Activated CD8-positive, alpha-beta memory T cell treated with anti-CD3 and anti-CD28 coated beads, Interleukin-2, amount 50 U/mL, for 4 hours (primary cell): ENCODE measurements at places on chromosomes 11 and 22.
A peak's percentile ranks its signal among the peaks of the same experiment; 100 is the strongest.

DNA sequence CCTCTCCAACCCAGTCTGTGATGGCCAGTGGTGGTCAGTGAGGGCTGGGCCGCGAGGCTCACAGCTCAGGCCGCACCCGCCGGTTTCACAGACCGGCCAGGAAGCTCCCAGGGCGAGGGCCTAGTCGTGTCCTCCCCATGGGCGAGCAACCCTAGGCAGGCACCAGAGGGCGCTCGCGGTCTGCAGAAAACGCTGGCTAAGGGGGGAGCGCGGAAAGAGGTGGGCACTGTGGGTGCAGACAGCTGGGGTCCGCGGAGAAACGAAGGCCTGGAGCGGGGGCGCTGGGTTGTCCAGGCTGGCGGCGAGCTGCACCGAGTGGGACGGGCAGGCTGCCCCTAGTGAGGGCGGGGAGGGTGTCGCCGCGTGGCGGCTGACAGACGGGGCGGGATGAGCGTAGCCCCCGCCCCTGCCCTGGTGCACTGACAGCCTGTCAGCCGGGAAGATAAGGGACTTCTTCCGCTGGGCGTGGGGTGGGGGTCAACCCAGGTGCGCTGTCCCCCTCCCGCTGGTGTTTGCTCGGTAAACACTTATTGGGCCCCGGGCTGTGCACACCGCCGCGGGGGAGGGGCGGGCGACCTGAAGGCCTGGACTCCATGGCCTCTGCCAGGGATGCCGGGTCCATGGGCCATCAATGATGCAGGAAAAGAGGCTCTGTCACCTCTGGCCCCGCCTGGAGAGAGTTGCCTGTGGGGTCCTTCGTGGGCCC lies 7.5 kb downstream of the GP1BB start:
- peak; percentile 91 for DNase-seq

- no peak for DNase-seq
Observed at GRCh38 chr11:11095831-11096723, 238.2 kb upstream of the ZBED5 start.

DNA sequence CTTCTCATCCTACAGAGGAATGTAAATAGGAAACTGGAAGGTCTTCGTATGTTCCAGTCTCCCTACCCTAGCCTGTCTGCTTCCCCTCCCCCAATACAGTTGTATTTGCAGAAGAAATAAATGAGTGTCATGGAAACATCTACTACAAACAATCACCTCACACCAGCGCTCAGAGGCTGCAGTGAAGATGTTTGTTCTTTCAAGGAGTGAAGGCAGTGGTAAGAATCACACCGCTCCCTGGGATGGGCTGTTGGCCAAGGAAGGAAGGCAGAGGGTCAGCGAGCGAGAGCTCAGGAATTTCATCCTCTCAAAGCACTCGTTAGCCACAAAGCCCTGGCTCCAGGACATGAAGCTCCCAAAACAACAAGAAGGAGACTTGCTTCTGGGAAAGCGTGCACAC lies 1.1 kb upstream of the IGSF9B start:
- DNase-seq = no peak

DNA sequence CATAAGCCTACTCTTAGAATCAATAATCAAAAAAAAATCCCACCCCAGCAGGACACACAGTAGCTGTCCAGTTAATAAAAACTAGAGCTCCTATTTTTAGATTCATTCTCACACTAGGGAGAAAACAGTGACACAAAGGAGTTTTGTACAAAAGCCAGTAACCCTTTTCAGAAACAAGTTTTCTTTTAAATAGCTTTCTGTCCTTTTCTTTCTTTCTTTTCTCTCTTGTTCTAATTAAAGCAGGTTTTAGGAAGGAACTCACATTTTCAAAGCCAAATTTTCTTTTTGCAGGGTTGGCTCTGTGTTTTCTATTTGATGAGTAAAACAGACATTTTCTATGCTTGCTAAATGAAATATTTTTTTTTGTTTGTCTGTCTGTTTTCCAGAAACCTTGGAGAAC lies 1390.7 kb downstream of the FAM181B start:
- DNase-seq = no peak

DNA sequence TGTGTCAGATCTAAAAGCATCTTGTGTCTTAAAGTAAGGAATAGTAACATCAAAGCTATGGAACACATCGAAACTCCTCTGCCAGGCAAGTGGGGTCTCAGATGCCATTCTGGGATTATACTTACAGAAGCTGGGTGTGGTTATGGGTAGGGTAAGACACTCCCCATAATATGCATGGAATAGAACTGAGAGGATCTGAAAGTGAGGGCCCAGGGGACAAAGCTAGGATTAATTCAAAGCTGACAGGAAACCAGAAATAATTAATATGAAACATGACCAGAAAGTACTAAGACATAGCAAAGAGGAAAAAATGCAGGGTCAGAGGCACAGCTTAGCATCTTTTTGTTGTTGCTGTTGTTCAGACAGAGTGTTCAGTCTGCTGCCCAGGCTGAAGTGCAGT lies 40.2 kb upstream of the EED start:
- DNase-seq = no peak

DNA sequence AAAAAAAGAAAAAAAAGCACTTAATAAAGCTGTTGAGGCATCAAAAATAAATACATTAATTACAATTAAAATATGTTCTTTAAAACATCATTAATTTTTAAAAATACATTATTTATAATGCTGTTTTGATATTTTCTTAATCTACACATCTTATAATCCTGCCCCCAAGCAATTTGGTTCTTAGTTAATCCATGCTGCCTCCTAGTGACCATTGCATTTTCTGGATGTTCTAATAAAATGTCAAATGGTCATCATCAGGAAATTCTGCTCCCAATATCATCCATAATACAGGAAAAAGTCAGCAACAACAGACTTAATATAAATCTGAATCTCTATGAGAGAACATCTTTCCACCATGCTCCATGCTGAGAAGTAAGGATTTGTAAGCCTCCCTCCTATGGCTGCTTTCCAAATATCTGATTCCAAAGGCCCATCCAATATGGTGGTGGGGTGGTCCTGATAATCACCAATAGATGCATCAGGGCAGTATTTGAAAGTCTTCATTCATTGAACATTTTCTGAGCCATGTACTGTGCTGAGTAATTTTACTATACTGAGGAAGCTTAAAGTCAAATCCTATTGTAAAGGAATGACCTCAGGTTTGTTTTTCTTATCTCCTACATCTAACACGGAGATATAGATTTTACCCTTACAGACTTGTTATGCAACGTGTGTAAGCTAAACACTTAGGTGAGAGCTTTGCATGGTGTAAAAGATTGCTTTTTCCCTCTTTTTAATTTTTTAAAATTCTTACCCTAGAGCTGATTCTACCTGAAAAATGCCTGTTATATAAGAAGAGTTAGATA lies 124.7 kb upstream of the BMAL1 start:
- DNase-seq = no peak

GRCh38 chr11:125079151-125079877 lies 16.2 kb downstream of the SLC37A2 start:
- DNase-seq = no peak

- no peak for DNase-seq
Observed at GRCh38 chr11:116137753-116138152, 633.5 kb upstream of the CADM1 start.

DNA sequence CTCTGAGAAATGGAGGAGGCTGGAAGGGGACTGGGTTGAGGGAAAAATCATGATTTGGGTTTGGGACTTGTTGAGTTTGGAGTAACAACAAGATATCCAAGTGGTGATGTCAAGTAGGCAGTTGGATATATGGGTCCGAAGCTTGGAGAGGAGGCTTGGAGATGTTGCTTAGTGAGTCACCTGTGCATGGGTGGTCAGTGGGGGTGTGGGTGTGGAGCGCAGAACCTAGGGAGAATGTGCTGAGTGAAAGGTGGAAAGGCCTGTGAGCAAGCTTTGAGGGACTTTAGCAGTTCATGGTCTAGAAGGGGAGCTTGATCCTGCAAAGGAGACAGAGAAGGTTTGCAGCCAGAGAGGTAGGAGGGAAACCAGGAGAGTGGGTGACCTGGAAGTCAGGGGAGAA lies 38.2 kb downstream of the PRDM11 start:
- DNase-seq = no peak

DNA sequence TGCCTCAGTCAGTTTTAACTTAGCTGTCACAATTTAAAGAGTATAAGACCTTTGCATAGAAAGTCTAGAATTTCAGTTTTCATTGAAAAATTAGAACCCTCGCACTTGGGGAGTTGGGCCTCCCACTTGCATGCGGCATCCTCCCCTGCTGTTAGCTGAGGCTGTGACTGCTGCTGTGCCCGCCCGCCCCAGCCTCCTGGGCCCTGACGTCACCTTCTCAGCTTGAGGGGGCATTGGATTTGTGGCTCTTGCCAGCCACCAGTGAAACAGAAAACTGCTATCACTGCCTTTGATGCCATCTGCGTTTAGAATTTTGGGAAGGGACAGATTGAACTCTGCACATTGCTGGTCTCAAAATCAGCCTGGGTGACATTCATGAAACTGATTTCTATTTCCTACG lies 108.7 kb downstream of the CTTN start:
- DNase-seq = no peak

- DNase-seq = peak; percentile 13
Observed at GRCh38 chr22:23067023-23067650, 3.2 kb upstream of the GNAZ start.

GRCh38 chr22:20966883-20967696 lies at the start of gene AIFM3:
TSS of gene AIFM3 (plus strand) at chr22:20967255. CDS start at chr22:20967945, 690 bp downstream.
- DNase-seq = no peak

DNA sequence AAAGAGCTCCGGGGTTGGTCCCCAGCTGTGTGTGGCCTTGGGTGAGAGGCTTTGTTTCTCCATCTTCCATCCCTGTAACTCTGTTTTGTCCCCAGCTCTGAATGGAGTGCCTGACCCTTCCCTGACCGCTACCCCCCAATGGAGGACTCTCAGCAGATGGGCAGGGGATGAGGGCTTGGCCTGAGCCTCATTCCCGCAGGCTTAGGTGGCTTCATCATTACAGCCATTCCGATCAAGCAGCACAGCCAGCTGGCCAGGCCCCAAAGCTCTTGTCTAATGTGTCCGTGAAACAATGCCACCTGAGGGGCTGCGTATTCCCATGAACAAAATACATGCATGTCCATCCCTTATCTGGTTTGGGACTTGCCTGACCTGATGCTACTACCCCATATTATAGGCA lies 3.9 kb upstream of the CDC42EP2 start:
- no peak for DNase-seq

DNA sequence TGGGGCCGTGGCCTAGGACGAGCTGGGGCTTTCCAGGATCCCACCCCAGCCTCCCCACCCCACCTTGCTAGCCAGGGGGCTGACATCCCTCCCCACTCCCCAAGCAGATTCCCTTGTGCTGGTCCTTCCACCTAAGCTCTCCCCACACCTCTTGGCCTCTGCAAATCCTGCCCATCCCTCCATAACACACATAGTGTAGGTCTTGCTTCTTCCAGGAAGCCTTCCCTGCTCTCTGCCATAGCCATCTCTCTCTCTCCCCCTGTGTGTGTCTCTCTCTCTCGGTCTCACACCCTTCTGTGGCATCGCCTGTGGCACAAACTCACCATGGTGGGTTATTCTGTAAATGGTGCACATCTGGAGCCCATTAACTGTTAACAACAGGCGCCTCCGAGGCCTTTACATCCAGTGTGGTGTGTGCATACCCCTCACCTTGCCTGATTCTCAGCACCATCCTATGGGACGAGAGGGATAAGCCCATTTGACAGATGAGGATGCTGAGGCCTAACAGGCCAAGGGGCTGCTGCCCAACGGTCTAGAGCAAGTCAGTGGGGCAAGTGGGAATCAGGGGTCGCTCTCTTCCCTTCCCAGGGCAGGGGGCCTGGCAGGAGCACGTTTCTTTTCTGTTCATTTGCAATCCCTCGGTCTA lies 22.2 kb upstream of the PICK1 start:
- DNase-seq = no peak

DNA sequence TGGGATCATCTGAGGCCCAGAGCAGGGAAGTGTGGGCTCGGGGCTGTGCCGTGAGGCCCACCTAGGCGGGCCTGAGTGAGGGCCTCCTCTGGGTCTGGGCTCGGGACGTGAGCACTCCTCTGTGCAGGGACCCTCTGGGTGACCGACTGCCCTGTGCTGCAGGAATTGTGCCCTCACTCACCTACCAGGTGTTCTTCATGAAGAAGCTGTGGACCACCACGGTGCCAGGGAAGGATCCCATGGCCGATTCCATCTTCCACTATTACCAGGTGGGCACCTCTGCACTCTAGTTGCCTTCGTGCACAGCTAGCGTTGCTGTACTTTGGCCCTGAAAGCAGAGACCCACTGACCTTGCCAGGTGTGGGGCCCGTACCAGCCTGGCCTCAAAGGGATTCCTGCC lies 80.5 kb downstream of the MYO7A start:
- no peak for DNase-seq

- DNase-seq = no peak
Observed at GRCh38 chr11:5608808-5609207, 12.4 kb downstream of the TRIM6 start.

DNA sequence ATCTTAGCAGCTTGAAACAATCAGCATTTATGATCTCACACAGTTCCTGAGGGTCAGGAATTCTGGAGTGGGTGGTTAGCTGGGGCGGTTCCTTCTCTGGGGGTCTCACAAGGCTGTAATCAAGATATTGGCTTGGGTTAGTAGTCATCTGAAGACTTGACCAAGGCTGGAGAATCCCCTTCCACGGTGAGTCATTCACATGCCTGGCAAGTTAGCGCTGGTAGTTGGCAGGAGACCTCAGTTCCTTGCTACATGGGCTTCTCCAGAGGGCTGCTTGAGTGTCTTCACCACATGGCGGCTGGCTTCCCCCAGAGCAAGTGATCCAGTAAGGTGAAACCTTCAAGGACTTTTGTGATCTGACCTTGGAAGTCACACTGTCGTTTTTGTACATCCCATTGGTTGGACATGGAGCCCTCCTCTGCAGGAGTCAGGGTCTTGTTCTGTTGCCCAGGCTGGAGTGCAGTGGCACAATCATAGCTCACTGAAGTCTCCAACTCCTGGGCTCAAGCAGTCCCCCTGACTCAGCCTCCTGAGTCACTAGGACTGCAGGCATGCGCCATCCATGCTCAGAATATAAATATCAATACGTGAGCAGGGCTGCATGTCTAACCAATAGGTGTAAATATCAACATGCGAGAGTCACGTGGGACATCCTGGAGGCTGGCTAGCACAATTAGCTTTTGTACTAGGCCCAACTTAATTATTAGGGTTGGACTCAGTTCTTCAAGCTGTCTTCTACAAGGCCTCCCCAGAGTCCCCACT lies 7.2 kb upstream of the NIPSNAP1 start:
- no peak for DNase-seq

DNA sequence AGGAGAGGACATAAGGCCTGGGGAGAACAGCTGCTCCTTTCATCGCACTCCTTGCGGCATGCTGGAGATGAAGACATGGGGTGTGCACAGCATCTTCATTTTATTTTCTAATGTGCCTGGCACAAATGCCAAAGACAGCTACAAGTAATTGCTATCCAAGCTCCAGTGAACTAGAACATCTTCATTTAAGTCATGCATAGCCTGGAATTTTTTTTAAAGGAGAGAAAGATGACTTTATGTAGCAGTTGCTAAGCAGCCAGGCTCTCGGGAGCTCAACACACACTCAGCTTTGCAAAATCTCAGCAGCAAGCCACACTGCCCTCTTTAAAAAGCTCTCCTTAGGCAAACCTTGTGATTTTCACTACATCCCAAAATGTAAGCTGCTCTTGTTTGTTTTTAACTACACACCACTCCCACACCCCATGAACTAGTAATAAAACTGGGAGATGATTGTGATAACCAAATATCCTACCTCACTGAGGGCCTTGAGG lies 164.5 kb upstream of the POU2AF2 start:
- no peak for DNase-seq
